GM18507 (cell line): ENCODE measurements at places on chromosomes 4 and X.

DNA sequence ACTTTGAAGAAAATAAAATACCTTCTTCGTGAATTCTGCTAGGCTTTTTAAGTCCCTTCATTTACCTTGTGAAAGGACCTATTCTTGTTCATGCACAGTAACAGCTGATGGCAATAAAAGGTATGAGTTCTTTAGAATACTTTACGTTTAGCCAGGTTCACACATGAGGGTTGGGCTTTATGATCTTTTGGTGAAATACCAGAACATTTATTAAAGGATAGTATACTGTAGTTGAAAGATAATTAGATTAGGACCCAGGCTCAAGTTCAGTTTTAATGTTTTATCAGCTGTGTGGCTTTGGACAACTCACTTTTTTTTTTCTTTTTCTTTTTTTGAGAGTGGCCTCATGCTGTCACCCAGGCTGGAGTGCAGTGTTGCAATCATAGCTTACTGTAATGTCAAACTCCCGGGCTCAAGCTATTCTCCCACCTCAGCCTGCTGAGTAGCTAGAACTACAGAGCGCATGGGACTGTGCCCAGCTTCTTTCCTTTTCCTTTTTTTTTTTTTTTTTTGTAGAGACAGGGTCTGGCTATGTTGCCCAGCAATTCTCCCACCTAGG lies 28.2 kb upstream of the NEIL3 start:
- no peak for DNase-seq

GRCh38 chr4:182369211-182369610 lies 126.0 kb downstream of the TENM3 start:
- no peak for DNase-seq

GRCh38 chrX:39302838-39303237 lies 501.6 kb downstream of the MID1IP1 start:
- DNase-seq, result no peak

DNA sequence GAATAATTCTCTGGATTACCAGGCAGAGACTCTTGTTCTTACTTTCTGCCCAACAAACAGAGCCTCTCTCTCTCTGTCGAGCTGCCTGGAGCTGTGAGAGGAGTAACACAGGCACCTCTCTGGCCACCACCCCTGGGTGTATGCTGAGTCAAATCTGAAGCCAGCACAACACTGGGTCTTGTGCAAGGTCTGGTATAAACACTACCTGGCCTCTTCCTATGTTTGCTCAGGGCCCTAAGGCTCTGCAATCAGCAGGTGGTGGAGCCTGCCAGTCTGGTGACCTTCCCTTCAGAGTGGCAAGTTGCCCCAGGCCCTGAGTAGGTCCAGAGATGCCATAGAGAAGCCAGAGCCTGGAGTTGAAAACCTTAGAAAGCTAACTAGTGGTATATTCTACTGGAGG lies 139.9 kb downstream of the CPXCR1 start:
- DNase-seq, result no peak

- no peak for DNase-seq
These were observed 17.8 kb downstream of the PDK3 start for GRCh38 chrX:24482823-24483415.

- no peak for DNase-seq
These were observed 2.7 kb downstream of the FOXO4 start for GRCh38 chrX:71098302-71098701.

- peak; percentile 15 for DNase-seq
These were observed at the start of gene EDA2R for GRCh38 chrX:66638591-66639500. TSS of gene EDA2R (minus strand) at chrX:66639078. CDS start at chrX:66616020, 23,058 bp downstream.

- DNase-seq, result no peak
These were observed 20.7 kb downstream of the STX18 start for GRCh38 chr4:4521136-4521535.

- no peak for DNase-seq
These were observed 22.2 kb downstream of the SATL1 start for GRCh38 chrX:85221361-85221760.

DNA sequence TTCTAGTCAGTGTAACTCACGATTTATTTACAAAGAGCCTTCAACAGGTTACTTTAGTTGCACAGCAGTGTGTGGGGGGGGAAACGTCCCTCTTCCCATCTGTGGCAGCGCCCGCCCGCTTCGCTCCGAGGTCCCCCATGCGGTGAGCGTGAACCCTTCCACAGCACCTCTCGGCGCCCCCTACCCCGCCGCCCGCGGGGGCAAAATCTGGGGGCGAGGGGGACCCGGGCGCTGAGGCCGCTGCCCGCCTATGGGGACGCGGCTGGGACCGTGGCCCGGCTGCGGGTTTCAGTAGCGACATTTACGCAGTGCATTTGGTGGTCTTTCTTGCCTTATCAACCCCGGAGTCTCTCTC lies 6.4 kb downstream of the NKX6-1 start:
- DNase-seq, result no peak

GRCh38 chr4:184655889-184656869 lies 6.6 kb downstream of the PRIMPOL start:
- no peak for DNase-seq

DNA sequence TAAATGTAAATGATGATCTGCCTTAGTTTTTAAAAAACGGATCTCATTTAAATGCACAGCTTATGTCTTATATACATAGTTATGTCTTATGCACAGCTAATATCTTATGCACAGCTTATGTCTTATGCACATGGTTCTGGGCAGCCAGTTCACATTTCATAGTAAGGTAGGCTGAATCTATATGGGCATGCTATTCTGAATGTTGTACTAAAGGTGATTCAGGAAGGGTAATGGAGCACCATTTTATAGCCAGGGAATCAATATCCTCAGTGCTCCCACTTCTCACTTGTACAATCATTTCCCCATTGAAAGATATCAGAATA lies 77.9 kb upstream of the MID1 start:
- DNase-seq, result no peak
